Fibroblast of skin of left quadriceps (primary cell): ENCODE measurements at places on chromosomes 11 and 22.

GRCh38 chr22:44445307-44445680 lies 52.7 kb downstream of the RTL6 start:
- no peak for DNase-seq

- DNase-seq, result no peak
Observed at GRCh38 chr11:33323421-33323820, 66.2 kb downstream of the HIPK3 start.

DNA sequence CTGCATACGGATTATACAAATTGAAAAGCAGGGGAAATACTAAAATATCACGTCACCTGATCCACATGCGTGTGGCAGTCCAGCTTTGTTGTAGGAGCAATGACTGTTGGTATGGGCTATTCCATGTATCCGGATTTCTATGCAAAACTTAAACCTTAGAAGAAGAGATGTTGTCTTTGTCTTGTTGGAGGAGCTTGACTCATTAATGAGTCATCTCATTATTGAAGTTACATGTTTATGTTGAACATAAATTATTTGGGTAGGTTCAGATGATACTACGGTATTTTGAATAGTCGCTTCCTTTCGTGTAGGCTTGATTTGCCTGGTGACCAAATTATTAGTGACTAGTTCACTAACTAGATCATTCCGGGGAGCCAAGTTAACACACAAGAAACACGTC lies 806 bp upstream of the SAAL1 start:
- DNase-seq, result peak; percentile 7

GRCh38 chr22:23613193-23613972 lies 18.7 kb downstream of the DRICH1 start:
- DNase-seq, result no peak

DNA sequence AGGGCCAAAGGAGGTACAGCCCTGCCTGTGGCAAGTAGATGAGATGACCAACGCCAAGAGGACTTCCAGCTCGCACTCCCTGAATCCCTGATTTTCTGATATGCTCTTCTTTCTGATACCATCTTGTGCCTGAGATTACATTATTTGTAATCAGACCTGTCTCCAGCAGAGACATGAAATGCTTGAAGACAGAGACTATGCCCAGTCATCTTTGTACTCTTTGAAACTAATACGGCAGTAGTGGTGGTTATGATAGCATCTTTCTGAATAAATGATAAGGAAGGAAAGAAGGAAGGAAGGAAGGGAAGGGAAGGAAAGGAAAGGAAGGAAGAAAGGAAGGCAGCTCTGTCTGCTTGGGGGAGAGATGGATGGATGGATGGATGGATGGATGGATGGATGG lies 27.8 kb downstream of the IL10RA start:
- DNase-seq, result no peak

DNA sequence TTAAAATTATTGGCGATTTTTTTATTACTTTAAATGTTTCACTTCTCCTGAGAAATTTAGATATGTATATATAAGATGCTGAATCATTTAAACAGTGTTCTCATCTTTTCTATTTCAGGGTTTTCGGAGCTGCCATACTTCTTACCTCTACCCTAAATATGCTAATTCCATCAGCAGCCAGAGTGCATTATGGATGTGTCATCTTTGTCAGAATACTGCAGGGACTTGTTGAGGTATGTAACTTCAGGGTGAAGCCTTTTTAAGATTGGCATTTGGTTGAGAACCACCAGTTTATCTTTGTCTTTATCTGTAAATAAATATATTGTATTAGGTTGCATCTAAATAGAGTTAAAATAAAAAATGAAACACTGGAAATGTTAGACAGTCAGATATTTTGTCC lies 21.1 kb downstream of the SLC17A6 start:
- no peak for DNase-seq

GRCh38 chr22:38490915-38491314 lies 15.2 kb downstream of the DDX17 start:
- DNase-seq, result no peak

GRCh38 chr11:64128255-64129006 lies 37.5 kb downstream of the MACROD1 start:
- DNase-seq, result no peak

- DNase-seq, result no peak
Observed at GRCh38 chr11:69253028-69253427, 40.9 kb upstream of the MYEOV start.

- DNase-seq, result no peak
Observed at GRCh38 chr11:75174781-75175370, 24.0 kb downstream of the SLCO2B1 start.

DNA sequence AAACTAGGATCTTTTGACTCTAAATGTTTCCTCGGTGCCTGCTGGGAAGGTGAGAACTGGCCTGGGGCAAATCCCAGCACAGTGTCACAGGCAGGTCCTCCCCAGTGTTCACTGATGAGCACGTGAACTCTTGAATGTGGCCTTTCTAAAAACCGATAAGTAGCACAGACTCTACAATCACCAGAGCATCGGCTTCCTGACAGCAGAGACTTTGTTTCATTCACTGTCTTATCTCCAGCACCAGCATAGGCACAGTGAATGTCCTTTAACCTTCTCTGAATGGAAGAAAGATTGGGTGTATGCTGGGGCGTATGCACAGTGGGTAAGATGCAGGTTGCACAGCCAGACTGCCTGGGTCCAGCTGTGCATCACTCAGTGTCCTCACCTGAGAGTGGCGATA lies 59.3 kb upstream of the EIF3D start:
- no peak for DNase-seq

- DNase-seq, result no peak
Observed at GRCh38 chr11:35323076-35323868, 96.1 kb downstream of the SLC1A2 start.

GRCh38 chr11:132876239-132876638 lies 656.1 kb downstream of the OPCML start:
- DNase-seq, result no peak

GRCh38 chr11:79206951-79207350 lies 233.9 kb downstream of the TENM4 start:
- no peak for DNase-seq

- DNase-seq, result no peak
Observed at GRCh38 chr11:61028135-61028729, 56.8 kb downstream of the CD6 start.

DNA sequence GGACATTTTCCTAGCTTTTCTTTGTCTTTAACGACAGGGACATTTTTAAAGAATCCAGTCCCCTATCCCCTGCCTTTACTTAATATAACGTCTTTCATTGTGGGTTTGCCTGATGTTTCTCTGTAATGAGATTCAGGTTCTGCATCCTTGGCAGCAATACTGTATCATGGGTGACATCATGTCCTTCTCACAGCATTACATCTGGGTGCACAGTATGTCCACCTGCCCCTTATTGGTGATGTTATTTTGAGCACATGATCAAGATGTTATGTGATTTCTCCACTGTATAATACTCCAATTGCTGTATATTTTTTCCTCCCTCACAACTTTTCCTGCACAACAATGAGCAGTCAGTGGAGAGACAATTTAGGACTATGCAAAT lies 9.7 kb upstream of the STK33 start:
- DNase-seq, result no peak

DNA sequence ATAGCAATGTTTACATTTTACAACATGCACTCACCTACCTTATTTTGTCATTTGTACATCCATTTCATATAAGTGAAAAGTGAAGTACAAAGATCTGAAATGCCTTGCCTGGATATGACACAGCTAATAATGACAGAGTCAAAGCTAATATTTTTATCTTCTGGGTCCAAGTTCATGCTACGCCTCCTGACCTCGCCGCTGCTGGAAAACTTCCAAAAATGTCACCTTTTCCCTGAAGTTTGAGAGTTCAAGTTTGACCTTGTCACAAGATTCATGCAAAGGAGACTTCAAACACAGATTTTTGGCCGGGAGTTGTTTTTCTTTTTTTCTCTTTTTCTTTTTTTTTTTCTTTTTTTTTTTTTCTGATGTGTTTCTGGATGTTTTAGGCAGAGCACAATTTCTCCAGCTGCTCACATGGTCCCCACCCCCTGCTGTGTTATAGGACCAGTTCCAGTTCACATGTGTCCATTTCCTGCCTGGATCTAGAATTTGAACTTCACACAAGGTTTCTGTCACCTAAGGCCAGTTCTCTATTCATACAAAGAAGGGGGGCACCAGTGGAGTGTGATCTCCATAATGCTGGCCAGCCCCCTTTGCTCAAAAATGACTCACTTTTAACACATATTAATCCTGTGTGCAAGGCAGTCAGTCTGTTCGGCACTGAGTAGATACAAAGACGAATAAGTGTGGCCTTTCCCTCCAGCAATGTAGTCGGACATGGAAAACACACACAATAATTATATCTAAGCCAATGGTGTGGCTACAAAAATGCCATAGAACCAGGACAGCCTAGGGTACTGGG lies 546.8 kb downstream of the BUD13 start:
- DNase-seq, result no peak

- DNase-seq, result no peak
Observed at GRCh38 chr22:45285263-45286058, 712 bp downstream of the UPK3A start.

DNA sequence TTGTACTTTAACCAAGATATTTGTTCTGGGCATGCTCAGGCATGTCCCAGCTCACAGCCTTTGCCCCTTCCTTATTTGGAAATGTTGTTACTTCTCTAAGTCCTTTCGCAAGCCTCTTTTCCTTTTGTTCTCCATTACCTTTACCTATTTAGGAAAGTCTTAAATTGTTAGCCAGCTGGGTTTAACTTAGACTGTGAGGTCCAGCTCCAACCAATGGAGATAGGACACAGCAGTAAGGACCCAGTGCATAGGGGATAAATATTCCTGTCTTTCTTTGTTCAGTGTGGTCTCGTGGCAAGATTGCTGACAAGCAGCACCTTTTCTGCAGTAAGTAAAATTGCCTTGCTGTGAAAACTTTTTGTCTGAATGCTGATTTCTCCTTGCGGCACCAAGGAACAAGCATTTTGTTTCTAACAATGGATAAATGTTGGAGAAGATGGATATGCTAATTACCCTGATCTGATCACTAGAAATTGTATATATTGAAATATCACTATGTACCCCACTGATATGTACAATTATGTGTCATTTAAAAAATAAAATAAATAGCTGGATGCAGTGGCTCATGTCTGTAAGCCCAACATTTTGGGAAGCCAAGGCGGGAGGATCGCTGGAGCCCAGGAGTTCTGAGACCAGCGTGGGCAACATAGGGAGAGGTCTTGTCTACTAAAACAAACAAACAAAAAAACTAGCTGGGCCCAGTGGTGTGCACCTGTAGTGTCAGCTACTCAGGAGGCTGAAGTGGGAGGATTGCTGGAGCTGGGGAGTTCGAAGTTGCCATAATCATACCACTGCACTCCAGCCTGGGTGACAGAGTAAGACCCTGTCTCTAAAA lies 31.9 kb upstream of the FTH1 start:
- DNase-seq, result no peak

DNA sequence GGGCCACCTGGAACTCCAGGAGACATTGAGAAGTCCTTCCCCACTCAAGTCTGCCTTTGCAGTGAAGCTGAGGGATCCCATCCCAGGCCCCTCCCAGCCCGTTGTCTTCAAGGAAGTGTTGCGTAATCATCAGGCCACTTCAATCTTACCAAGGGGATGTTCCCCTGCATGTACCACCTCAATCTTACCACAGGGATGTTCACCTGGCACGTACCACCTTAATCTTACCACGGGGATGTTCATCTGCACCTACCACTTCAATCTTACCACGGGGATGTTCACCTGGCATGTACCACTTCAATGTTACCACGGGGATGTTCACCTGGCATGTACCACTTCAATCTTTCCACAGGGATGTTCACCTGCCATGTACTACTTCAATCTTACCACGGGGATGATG lies 108.0 kb upstream of the SYN3 start:
- DNase-seq, result no peak

GRCh38 chr11:102304686-102305085 lies 12.6 kb upstream of the BIRC3 start:
- no peak for DNase-seq

- DNase-seq, result no peak
Observed at GRCh38 chr11:66743271-66743968, 14.4 kb upstream of the SPTBN2 start.

DNA sequence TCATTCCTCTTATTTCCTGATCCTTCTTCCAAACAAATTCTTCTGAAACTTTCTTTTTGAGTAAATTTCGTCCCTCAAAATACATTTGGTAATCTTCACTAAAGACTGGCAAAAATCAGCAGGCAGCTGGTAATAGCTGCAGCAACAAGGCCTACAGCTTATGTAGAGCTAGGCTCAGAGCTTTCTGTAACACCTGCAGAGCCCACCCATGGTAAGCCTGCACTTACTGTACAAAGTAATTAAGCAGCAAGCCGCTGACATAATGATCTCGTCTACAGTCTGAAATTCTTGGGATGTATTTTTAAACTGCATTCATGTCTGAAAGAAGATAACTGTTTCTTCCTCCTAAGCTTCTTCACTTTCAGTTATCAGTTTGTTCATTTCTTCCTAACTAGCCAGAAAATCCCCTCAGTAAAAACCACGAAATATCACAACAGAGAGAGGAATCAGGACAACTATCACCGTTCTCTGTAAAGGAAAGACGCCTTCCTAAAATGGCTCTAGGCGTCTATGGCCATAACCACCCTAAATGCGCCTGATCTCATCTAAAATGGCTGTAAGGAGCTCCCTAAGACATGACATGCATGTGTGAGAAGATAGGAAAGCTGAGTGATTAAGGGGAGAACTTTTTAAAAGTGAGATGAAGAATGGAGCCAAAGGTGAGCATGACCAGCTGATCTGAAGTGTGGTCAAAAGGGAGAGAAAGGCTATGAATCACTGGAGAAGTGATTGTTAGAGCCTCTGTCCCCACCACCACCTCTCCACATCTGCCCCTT lies 56.2 kb downstream of the DENND5A start:
- DNase-seq, result no peak

DNA sequence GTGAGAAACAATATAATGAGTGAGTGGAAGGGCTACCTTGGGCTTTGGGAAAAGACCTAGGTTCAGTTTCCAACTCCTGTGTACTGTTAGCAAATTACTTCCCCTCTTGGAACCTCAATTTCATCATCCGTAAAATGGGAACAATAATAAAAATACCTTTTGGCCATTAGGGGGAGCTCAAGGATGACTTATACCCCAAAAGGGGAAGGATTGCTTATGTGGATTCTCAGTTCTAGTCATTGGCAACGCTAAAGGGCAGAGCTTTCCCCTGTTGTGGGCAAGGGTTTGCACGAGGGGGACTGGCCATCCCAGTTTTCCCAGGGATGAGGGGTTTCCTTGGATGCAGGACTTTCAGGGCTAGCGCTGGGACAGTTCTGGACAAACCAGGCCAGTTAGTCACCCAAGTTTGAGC lies 3.1 kb upstream of the COMMD9 start:
- peak; percentile 8 for DNase-seq

DNA sequence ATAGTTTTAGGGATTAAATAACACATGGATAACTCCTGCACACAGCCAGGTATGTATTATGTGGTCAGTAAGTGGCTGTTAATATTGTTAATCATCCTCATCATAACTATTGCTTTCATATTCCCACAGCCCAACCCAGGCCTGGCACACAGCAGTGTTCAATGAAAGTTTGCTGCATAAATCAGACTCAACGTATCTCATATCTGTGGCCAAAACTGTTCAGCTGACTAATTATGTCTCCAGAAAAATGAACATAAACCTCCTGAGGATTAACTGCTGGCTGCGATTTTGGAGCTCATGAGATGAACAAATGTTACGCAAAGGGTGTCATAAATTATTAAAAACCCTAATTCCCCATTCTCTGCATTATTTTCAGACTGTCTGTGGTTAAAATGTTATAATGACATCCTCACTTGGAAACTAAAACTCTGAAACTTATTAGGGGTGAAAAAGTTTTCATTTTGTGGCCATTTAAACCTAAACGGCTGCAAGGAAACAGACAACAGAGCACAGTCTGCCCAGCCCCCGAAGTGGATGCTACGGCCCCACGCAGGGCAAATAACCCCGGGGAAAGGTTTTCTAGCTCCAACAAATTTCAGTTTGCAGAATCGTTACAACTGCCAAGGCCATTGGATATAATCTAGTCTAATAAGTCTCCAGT lies 17.3 kb downstream of the ABCC8 start:
- DNase-seq, result peak; percentile 8
